ENCODE measurements at places on chromosomes 5 and 9.

- peak within 1 kb of the TSS; percentile 88 for H3K4me3 ChIP-seq
- peak; percentile 50 for DNase-seq
- H3K4me1 ChIP-seq, result peaks cover 17% of the 10 kb centered on the region
- no peaks in the 10 kb centered on the region for H3K36me3 ChIP-seq
- H3K27me3 ChIP-seq, result no peaks in the 10 kb centered on the region
These were observed at the start of gene SNX24 for GRCh38 chr5:122845229-122846050. Gene SNX24 (plus strand): TSS chr5:122845613. CDS start chr5:122845634, 21 bp downstream.

GRCh38 chr9:2024888-2025782 is 10.0 kb downstream of the SMARCA2 start:
- DNase-seq, result no peak
- H3K4me3 ChIP-seq, result no peak overlapping the region
- H3K36me3 ChIP-seq, result no peaks in the 10 kb centered on the region
- H3K4me1 ChIP-seq, result no peaks in the 10 kb centered on the region
- no peaks in the 10 kb centered on the region for H3K27me3 ChIP-seq

DNA sequence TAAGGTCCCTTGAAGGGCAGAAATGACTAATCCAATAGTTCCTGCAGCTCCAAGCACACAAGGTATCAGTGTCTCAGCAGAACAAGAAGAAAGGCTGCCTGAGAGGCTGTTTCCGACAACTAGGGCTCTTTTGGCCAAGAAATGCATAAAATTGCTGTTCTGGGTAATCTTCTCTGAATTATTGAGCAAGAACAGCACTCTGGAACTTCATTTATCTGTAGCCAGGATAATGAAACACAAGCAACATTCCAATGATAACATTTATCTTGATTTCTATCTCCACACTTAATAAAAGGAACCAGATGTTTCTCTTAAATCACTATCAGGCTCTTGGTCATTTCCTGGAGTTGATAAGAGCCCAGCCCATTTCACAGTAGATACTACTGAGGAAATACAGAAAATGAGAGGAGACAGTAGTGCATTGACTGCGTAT is 17.0 kb upstream of the AUH start:
- no peak overlapping the region for H3K27ac ChIP-seq
- no peaks in the 10 kb centered on the region for H3K36me3 ChIP-seq
- H3K4me3 ChIP-seq, result no peak overlapping the region
- H3K4me1 ChIP-seq, result peaks cover 11% of the 10 kb centered on the region
- peak; percentile 83 for DNase-seq
- H3K27me3 ChIP-seq, result no peaks in the 10 kb centered on the region

DNA sequence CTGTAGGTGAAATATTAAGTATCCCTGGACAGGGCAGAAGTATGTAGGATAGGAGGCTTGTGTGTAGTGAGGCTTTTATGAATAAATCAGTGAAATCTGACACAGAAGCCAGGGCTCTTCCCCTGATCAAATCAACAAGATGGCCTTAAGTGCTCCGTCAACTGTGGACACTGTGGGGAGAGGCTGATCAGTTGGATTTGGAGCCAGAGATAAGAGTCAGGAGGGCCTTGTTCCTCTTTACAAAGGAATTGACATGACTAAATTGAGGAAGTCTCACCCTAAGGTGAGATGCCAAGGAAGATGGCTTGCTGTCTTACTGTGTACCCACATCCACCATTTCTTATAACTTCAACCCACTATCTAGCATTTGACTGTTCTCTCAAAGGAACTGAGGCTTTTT is 91.6 kb upstream of the PRRC1 start:
- no peak overlapping the region for H3K27ac ChIP-seq
- H3K36me3 ChIP-seq, result no peaks in the 10 kb centered on the region
- DNase-seq, result no peak
- no peaks in the 10 kb centered on the region for H3K4me1 ChIP-seq

GRCh38 chr5:78929833-78930232 is 55.3 kb downstream of the ARSB start:
- no peak for DNase-seq
- peak overlapping the region; percentile 37 for H3K27ac ChIP-seq
- no peaks in the 10 kb centered on the region for H3K36me3 ChIP-seq
- H3K4me3 ChIP-seq, result no peak overlapping the region

GRCh38 chr5:36360307-36360706 is 58.6 kb upstream of the RANBP3L start:
- DNase-seq, result peak; percentile 8
- H3K4me3 ChIP-seq, result no peak overlapping the region
- no peaks in the 10 kb centered on the region for H3K36me3 ChIP-seq
- H3K27me3 ChIP-seq, result no peaks in the 10 kb centered on the region

DNA sequence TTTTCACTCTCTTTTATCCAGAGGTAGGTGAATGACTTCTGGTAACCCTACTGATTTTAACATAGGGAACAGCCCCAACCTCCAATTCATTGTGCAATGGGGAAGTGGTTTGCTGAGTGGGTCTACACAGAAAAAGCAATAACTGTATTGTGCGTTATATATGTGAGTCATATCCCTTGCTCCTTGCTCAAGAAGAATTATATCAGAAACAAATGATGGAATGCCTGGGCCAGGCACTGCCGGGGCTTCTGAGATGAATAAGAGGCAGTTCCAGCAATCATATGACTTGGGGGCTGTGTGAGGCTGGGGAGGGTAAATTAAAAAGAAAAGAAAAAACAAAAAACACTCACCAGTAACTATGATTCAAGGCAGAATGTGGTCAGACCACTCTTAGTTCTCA is 79.2 kb upstream of the ABCA1 start:
- peak overlapping the region; percentile 91 for H3K27ac ChIP-seq
- no peak overlapping the region for H3K4me3 ChIP-seq
- H3K27me3 ChIP-seq, result no peaks in the 10 kb centered on the region
- H3K36me3 ChIP-seq, result no peaks in the 10 kb centered on the region
- peak; percentile 95 for DNase-seq

- H3K27ac ChIP-seq, result no peak overlapping the region
- H3K4me1 ChIP-seq, result peaks cover 3% of the 10 kb centered on the region
- H3K36me3 ChIP-seq, result no peaks in the 10 kb centered on the region
- no peaks in the 10 kb centered on the region for H3K27me3 ChIP-seq
- no peak overlapping the region for H3K4me3 ChIP-seq
- no peak for DNase-seq
These were observed 415.6 kb upstream of the TNC start for GRCh38 chr9:115533511-115533910.

DNA sequence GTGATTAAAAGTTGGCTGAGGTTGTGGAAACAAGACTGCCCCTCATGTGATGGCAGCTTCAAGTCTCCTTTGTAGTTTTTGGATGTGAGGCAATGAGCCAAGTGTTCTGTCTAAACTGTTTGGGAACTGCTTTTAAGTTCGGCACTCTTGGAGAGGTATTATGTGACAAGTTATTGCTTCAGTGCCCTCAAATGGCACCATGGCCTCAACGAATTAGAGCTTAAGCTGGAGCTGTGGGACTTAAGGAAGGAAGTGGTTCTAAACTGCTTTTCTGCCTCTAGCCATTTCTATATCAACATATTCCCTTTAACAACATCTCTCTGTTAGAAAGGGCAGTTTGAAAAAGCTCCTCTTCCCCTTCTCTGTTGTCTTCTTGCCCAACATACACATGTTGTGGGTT is 227.7 kb downstream of the RFK start:
- H3K36me3 ChIP-seq, result no peaks in the 10 kb centered on the region
- no peak overlapping the region for H3K4me3 ChIP-seq
- DNase-seq, result no peak
- H3K27ac ChIP-seq, result no peak overlapping the region
- H3K4me1 ChIP-seq, result peaks cover 10% of the 10 kb centered on the region

GRCh38 chr5:137901011-137901817 is 12.0 kb downstream of the PKD2L2 start:
- no peak overlapping the region for H3K27ac ChIP-seq
- H3K4me1 ChIP-seq, result no peaks in the 10 kb centered on the region
- no peaks in the 10 kb centered on the region for H3K27me3 ChIP-seq
- H3K4me3 ChIP-seq, result no peak overlapping the region
- no peaks in the 10 kb centered on the region for H3K36me3 ChIP-seq
- no peak for DNase-seq

DNA sequence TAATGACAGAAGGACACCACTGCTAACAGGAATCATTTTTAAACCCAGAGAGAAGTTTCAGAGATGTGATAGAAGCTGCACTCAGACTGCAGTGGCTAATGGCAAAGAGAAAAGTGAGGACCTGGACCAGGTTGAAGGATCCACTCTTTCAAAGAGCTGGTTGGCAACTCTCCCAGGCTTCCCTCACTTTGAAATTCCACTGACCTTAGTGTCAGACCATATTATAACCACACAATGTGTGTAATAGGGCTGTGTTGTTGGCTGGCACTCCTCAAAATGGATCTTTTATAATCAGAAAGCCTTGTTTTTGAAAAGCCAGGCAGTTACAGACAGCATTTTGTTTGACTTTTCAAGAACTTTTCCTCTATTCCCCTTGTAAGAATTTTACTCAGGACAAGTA is 280.7 kb downstream of the PRELID2 start:
- H3K4me3 ChIP-seq, result no peak overlapping the region
- no peaks in the 10 kb centered on the region for H3K36me3 ChIP-seq
- no peak overlapping the region for H3K27ac ChIP-seq
- H3K27me3 ChIP-seq, result no peaks in the 10 kb centered on the region

DNA sequence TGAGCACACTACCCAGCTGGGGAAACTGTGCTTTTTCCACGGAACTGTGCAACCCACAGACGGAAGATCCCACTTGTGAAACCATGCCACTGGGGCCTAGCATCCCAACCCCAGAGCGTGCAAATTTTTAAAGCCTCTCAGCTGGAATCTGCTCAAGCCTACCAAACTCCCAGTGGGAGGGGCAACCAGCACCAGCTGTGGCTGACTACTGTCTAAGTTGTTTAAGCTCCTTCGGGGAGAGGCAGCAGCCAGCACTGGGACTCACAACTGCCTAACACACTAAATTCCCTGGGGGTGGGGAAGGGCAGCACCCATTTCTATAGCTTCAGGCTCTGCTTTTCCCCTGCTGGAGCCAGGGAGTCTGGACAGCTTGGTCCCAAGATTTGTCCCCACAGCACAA is 287.6 kb upstream of the MSX2 start:
- no peaks in the 10 kb centered on the region for H3K4me1 ChIP-seq
- no peaks in the 10 kb centered on the region for H3K36me3 ChIP-seq
- DNase-seq, result no peak
- no peak overlapping the region for H3K4me3 ChIP-seq
- no peak overlapping the region for H3K27ac ChIP-seq
- H3K27me3 ChIP-seq, result no peaks in the 10 kb centered on the region

- no peaks in the 10 kb centered on the region for H3K27me3 ChIP-seq
- peaks cover 20% of the 10 kb centered on the region for H3K4me1 ChIP-seq
- no peaks in the 10 kb centered on the region for H3K36me3 ChIP-seq
- H3K4me3 ChIP-seq, result no peak overlapping the region
These were observed 88.2 kb downstream of the PALM2AKAP2 start for GRCh38 chr9:109868207-109868606.

- peak; percentile 68 for DNase-seq
- no peaks in the 10 kb centered on the region for H3K36me3 ChIP-seq
- no peak overlapping the region for H3K27ac ChIP-seq
- no peak overlapping the region for H3K4me3 ChIP-seq
- no peaks in the 10 kb centered on the region for H3K4me1 ChIP-seq
- no peaks in the 10 kb centered on the region for H3K27me3 ChIP-seq
These were observed 837.7 kb upstream of the ZNF608 start for GRCh38 chr5:125584140-125584520.

DNA sequence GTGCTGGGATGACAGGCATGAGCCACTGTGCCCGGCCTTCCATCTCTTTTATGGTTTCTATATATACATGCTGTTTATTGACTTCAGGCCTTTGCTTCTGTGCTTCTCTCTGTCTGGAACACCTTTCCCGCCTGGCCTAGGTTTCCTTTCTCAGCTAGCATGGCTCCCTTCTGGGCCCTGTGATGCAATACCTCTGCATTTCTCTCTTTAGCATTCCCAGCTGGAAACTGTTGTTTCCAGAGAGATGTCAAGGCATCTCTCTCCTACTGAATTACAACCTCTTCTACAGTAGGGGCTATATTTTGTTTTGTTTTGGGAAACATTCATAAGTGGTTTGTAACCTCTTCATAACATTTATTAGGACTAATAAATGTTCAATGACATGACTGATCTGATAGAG is 57.1 kb downstream of the RPS23 start:
- no peak overlapping the region for H3K4me3 ChIP-seq
- H3K27me3 ChIP-seq, result no peaks in the 10 kb centered on the region
- no peaks in the 10 kb centered on the region for H3K4me1 ChIP-seq

DNA sequence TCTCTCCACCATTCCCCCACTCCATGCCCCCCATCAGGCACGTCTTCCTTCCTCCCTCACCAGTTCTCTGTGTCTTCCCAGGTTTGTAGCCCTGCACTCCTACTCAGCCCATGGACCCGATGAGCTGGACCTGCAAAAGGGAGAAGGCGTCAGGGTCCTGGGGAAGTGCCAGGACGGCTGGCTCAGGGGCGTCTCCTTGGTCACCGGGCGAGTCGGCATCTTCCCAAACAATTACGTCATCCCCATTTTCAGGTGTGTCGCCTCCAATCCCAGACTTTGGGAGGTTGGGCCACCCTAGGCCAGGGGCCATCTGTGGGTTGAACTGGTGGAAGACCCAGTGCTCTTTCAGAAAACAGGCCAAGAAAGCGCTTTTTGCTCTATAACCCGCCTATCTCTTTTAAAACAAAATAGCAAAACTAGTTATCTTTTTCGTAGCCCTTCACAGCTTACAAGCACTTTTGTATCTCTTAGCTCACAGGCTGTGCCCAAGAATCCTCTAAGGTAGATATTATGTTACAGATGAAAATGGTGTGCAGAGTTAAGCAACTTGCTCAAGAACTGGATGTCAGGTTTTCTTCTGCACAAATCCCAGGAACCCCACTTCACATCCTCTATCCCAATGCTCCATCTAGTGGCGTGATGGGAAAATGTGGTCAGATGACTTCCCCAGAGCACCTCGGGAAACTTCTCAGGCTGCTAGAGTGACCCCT is 56.2 kb downstream of the PLAC8L1 start:
- no peak overlapping the region for H3K4me3 ChIP-seq
- peaks cover 9% of the 10 kb centered on the region for H3K4me1 ChIP-seq
- no peaks in the 10 kb centered on the region for H3K27me3 ChIP-seq
- H3K36me3 ChIP-seq, result peaks cover 4% of the 10 kb centered on the region

GRCh38 chr5:151520294-151520693 is 70.8 kb downstream of the FAT2 start:
- DNase-seq, result no peak
- no peaks in the 10 kb centered on the region for H3K4me1 ChIP-seq
- no peak overlapping the region for H3K27ac ChIP-seq
- H3K36me3 ChIP-seq, result no peaks in the 10 kb centered on the region

GRCh38 chr5:74239261-74239660 is 401.3 kb downstream of the ENC1 start:
- H3K4me3 ChIP-seq, result no peak overlapping the region
- no peak for DNase-seq
- no peaks in the 10 kb centered on the region for H3K27me3 ChIP-seq

DNA sequence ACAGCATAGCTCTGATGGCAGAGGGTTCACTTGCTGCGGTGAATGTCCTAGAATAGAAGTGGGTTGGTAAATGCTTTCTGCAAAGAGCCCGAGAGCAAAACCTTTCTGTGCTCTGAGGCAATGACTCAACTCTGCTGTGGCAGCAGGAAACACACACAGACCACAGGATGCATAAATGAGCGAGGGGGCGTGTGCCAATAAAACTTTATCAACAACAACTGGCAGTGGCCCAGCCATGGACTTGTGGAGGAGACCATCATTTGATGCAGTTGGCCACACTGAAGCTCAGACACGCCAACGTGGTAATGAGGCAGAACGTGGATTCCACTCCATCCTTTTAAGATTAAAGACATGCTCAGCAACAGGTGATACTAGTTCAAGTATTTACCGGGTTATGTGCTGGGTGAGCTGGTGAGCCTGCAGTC is 6.8 kb downstream of the MRPL36 start:
- H3K36me3 ChIP-seq, result no peaks in the 10 kb centered on the region
- peaks cover 62% of the 10 kb centered on the region for H3K4me1 ChIP-seq
- no peak overlapping the region for H3K4me3 ChIP-seq
- peak; percentile 97 for DNase-seq
- peak overlapping the region; percentile 91 for H3K27ac ChIP-seq

GRCh38 chr9:117377046-117377445 is 37.8 kb downstream of the ASTN2 start:
- no peaks in the 10 kb centered on the region for H3K36me3 ChIP-seq
- no peaks in the 10 kb centered on the region for H3K4me1 ChIP-seq
- H3K27ac ChIP-seq, result no peak overlapping the region
- H3K4me3 ChIP-seq, result no peak overlapping the region
